ENCODE measurements at places on chromosomes 12 and 14.

GRCh38 chr12:102816816-102817434, 100.1 kb downstream of the PAH start:
- DNase-seq, result no peak

- DNase-seq, result no peak
Measured at GRCh38 chr12:63965936-63966605, 121.6 kb downstream of the SRGAP1 start.

- no peak for DNase-seq
Measured at GRCh38 chr12:82757656-82758055, 71.0 kb downstream of the TMTC2 start.

GRCh38 chr12:121781998-121782979, 11.2 kb downstream of the RHOF start:
- DNase-seq, result peak; percentile 53

DNA sequence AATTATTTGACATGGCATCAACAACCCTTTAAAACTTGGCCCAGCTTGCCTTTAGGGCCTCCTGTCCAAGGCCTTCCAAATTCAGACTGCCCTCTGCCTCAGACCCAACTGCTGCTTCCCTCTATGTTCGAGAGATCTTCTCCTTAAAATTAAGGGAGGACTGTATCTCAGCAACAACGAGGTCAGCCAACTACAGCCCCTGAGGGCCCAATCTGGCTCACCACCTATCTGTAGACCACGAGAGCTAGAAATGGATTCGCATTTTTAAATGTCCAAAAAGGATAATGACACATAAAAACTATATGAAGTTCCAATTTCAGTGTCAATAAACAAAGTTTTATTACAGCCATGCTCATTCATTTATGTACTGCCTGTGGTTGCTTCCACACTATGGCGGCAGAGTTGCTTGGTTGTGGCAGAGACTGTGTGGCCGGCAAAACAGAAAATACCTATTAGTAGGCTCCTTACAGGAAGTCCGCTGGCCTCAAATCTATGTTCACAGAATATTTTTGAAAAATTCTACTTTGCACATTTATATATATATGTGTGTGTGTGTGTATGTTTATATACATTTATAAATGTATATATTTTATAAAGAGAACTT, 1026.9 kb downstream of the BCL11B start:
- no peak for DNase-seq

DNA sequence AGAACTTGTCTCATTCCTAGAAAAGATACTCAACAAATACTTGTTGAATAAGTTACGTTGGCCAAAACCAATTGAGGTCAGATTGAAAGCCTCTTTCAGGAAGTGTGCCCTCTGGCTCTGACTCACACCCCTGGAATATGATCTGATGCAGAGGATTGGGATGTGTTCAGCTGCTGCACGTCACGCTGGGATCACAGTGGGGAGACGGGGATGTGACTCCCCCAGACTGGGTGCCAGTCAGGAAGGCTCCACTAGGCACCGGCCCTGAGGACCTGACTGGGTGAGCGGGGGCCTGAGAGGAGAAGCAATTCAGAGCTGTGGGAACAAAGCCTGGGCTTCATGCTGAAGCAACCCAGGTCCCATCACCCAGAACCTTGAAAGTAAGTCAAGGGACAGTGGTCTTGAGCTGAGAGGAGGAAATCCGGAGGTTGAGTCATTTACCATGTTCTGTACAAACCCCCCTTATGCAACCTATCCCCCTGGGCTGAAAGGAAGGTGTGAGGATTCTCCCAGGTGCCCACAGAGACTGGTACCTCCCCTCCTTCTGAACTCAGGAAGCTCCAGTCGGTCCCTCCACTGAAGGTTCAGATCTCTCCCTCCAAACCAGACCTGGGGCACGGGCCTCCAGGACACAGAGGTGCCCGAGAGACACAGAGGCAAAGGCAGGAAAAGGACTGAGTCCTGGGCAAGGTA, 3.9 kb downstream of the CEBPE start:
- DNase-seq, result no peak

- DNase-seq, result no peak
Measured at GRCh38 chr14:54329082-54329695, 67.6 kb upstream of the CDKN3 start.

Data from stimulated activated CD4-positive, alpha-beta T cell treated with anti-CD3 and anti-CD28 coated beads, TNF-alpha, amount 100 ng/mL, for 1 hour (primary cell).